Stimulated activated CD4-positive, alpha-beta T cell treated with anti-CD3 and anti-CD28 coated beads, TNF-alpha, amount 100 ng/mL, for 24 hours (primary cell): ENCODE measurements at places on chromosomes 16 and 17.

GRCh38 chr17:10217916-10218315 lies 19.5 kb upstream of the GAS7 start:
- DNase-seq, result no peak

GRCh38 chr17:15742051-15742795 lies 10.1 kb downstream of the TBC1D26 start:
- DNase-seq, result no peak

DNA sequence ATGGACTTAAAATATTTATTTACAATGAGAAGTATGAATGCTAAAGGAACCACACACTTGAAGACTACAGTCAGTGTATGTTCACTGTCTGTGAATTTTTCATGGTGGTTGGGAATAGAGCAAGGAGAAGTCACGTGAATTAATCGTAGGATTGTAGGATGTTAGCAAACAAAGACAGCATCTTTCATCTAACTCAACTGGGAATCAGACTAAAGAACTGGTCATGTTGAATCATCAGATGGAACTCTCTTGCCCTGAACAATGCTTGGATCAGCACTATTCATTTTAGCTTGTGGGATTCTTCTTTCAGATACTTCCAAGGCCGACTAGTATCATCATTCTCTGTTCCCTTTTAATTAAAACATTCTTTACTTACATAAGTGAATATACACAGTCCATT lies 18.1 kb downstream of the KCNJ2 start:
- no peak for DNase-seq

GRCh38 chr17:11705111-11705510 lies 106.8 kb downstream of the DNAH9 start:
- no peak for DNase-seq

DNA sequence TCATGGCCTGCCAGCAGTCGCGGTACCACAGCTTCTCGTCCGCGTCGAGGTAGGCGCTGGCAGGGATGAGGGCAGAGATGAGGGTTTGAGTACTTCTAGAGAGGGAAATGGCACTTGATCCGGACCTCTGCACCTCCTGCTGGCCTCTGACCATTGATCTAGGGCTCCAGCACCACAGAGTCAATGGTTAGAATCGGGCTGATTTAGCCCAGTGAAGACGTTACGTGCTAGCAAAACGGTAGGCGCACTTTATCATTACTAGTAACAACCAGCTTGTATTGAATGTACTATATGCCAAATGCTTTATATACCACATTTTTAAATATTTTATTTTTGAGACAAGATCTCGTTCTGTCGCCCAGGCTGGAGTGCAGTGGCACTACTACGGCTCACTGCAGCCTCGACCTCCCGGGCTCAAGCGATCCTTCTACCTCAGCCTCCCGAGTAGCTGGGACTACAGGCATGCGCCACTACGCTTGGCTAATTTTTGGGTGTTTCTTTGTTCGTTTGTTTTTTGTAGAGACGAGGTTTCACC lies 526 bp downstream of the TSNAXIP1 start:
- DNase-seq, result no peak

DNA sequence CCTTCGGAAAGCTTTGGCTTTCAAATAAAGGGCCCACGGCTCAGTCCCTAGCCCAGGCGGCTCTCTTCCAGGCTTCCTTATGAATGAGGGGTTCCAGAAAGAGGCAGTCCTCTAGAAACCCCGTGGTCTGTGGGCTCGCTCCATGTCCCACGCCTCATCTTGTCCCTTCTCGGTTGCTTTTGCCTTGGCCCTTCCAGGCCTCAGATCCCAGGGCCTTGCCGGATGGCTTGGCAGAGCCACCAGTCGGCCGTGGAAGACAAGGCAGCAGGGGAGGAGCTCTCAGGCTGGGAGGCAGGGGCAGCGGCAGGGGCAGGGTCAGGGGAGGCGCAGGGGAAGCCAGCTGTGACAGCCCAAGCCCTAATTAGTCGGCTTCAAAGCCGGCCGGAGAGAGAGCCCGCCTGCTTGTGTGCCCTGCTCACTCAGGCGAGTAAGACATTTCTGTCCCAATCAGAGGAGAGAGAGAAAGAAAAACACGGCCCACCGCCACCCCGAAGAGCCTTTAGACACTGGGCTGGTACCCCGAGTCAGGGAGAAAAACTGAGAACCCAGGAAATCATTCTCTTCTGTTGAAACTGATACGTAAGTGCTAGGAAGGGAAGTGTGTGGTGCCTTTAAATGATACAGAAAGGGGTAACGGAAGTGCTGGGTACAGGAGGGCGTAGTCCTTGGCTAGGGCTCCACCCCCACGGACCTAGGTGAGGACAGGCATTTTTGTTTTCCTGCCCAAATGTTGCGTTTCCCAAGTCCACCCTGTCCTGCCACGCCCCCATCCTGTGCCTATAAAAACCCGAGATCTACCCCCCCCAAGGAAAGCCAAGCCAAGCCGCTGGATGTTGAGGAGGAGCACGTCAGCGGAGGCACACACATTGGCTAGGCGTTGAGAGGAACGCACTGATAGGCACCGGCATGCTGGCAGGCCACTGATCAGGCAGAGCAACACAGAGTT lies 27.8 kb upstream of the MEIOC start:
- DNase-seq, result no peak

- DNase-seq, result no peak
Measured at GRCh38 chr16:4290236-4290830, 17.5 kb upstream of the TFAP4 start.

GRCh38 chr17:66975614-66976378 lies 11.3 kb downstream of the CACNG4 start:
- DNase-seq, result no peak

- DNase-seq, result no peak
Measured at GRCh38 chr17:72122010-72122764, 1.4 kb downstream of the SOX9 start.

GRCh38 chr16:50252082-50252611 lies 14.2 kb upstream of the ADCY7 start:
- no peak for DNase-seq

DNA sequence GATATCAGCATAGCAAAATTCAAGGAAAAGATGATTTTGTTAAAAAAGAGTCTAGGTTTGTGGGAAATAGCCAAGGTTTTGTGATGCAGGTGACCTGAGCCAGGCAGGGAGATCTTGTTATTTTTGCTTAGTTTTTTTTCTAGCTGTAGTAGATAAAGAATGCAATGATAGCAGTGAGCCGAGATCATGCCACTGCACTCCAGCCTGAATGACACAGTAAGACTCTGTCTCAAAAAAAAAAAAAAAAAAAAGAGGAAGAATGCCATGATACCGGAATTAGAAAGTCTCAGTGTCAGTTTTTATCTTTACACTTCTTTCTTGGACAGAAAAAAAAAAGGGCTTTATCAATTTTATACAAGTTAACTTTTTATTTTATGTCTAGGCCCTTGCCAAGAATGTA lies 27.5 kb downstream of the TMEM238L start:
- no peak for DNase-seq

DNA sequence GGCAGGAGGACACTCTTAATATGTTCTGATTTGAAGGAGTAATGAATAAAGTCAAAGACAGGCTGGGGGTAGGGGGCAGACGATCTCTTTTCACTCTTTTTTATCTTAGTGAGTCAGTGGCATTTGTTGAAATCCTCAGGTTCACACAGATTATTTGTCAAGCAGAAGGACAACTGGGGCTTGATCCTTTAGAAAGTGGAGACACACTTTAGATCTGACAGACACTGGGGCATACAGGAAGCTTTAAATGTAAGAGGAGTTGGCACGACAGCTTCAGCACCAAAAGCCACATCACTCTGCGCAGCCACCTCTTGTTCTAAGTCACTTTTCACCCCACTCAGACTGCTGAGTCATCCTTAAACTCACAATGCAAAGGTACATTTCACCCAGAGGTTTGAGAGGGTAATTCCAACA lies 121.5 kb downstream of the STXBP4 start:
- peak; percentile 17 for DNase-seq

DNA sequence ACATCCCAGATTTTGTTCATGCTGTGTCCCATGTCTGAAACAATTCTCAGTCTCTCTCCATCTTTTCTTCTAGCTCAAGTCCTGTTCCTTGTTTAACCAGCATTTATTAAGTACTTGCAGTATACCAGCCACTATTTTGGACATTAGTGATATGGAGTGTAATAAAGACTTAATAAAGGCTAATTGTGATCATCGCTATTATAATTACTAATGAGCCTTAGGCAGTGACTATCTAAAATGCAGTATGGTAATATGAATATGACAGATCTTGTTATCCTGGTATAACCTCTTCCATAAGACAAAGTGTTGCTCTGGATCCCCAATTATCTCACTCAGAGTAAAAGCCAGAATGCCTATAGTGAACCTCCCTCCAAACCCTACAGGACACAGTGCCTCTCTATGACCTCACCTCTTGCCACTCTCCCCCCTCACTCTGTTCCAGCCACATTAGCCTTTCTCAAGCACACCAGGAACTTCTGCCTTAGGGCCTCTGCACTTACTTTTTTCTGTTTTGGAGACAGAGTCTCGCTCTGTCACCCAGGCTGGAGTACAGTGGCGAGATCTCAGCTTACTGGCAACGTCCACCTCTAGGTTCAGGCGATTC lies 1.8 kb upstream of the FLOT2 start:
- DNase-seq, result no peak

DNA sequence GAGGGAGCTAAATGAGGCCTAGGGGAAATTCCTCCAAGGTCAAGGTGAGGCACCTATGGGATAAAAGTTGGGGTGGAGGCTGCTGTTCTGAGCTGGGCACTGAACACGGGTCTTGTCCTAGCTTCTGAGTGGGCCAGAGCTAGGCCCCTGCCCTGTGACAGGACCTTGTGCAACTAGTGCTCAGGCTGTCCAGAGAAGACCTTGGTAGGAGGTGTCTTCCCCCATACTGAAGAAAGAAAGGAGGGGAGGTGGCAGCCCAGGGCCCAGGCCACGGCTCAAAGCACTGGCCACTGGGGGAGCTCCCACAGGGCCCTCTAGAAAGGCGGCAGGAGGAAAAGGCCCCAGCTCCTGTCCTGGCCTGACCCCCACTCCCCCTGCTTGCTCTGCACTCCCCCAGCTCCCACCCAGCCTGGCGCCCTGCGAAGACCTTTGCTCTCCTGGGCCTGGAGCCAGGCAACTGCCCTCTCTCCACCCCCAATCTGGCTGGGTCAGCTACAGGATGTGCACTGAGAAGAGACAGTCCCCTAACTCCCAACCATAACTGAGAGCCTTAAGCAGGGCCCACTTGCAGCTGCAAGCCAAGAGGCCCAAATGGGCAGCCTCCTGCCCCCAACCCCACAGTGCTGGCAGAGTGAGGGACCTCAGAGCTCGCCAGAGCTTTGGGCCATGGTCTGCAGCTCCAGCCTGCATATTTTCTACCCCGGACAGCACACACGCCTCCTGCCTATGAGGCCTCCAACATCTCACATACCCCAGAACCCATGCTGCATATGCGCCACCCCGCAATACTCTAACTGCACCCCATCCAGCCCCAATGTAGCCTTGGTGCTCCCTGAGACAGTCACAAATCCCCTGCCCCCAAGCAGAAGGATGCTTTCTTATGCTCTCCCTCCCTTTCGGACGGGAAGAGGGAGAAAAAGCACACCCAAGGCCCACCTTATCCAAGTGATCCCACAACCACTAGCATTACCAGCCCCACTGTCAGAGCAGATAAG lies 15.3 kb downstream of the HSD11B2 start:
- no peak for DNase-seq

DNA sequence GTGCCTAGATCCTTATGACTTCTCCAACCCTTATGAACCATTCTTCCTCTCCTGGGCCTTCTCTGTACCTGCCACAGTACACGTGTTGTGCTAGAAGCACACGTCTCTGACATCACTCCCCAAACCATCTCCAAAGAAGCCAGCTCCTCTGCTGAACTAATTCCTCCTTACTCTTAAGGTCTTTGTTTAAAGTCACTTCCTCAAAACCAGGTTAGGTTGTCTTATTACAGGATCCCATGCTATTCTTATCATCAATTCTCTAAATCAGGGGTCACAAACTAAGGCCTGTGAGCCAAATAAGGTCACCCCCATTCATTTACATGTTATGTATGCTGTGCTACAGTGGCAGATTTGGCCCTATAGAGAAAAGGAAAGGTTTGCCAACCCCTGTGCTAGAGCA lies 4.0 kb downstream of the SUPT6H start:
- no peak for DNase-seq

DNA sequence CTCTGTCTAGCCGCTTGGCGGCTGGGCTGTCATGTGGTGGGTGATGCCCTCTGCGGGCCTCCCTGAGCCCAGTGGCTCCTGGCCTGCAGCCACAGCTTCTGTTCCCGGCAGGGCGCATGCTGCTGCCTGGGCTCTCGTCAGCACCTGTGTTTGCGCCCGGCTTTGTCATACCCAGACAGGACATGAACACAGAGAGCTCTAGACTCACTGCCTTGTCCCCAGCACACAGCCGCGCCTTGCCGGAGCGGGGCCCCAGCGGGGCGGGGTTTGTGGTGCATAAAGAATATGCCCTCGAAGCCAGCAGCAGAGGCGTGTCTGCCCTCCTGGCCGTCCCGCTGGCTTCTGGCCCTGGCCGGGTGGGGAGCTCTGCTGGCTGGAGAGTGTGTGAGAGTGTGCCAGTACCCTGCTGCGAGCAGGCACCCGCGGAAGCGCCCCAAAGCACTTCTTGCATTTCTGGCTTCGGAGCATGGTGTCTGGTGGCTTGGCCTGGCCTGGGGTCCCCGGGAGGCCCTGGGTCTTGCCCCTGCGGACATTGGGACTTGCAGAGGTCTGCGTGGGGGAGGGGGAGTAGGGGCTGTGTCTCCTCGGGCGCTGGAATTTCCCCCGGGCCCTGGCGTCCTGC lies 14.4 kb downstream of the ASPSCR1 start:
- DNase-seq, result no peak

GRCh38 chr17:80948019-80948975 lies 43.3 kb upstream of the CHMP6 start:
- DNase-seq, result no peak

GRCh38 chr17:77649717-77650211 lies 308.7 kb upstream of the TNRC6C start:
- DNase-seq, result no peak

DNA sequence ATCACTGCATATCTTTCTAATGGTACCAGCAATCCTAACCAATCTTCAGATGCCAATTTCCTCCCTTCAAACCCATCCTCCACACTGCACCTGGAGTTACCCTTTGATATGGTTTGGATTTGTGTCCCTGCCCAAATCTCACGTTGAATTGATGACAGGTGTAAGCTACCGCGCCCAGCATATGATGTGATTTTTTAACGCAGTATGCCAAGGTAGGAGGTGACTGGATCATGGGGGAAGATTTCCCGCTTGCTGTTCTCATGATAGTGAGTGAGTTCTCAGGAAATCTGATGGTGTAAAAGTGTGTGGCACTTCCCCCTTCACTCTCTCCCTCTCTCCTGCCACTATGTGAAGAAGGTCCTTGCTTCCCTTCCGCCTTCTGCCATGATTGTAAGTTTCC lies 57.0 kb downstream of the TOX3 start:
- no peak for DNase-seq

DNA sequence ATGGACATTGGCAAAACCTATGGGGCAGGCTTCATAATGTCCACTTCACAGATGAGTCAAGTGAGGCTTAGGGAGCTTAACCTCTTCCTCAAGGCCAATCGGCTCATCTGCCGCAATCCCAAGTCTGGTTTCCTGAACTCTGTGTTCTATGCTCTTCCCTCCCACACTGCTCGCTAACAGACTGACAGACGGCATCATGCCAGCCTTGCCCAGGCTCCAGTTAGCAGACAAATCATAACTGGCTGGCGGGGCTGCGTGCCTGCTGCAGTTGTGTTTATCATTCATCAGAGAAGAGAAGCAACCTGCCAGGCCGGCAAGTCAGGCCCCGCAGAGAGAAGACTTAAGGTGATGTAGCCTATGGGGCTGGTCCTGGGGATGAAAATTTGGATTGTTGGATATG lies 216.2 kb upstream of the ASIC2 start:
- DNase-seq, result no peak
